NCI-H524 treated with DMSO at 0.1 percent for 48 hours (cell line): ENCODE measurements at places on chromosomes 7 and 10.

GRCh38 chr10:99905971-99906370 is 103.8 kb downstream of the DNMBP start:
- no peak for DNase-seq

- DNase-seq: no peak
These were observed 172.9 kb downstream of the TCF7L2 start for GRCh38 chr10:113122947-113123346.

DNA sequence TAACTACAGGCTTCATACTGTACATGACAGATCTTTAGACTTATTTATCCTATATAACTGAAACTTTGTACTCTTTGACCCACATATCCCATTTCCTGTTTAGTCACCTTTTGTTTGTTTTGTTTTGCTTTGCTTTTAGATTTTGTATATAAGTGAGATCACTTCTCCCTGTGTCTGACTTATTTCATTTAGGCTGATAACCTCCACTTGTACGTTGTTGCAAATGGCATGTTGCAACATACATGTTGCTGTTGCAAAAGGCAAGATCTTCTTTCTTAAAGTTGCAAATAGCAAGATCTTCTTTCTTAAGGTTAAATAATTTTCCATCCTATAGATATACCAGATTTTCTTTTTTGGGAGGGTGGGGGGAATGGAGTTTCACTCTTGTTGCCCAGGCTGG is 341.5 kb downstream of the OTUD1 start:
- DNase-seq: no peak

DNA sequence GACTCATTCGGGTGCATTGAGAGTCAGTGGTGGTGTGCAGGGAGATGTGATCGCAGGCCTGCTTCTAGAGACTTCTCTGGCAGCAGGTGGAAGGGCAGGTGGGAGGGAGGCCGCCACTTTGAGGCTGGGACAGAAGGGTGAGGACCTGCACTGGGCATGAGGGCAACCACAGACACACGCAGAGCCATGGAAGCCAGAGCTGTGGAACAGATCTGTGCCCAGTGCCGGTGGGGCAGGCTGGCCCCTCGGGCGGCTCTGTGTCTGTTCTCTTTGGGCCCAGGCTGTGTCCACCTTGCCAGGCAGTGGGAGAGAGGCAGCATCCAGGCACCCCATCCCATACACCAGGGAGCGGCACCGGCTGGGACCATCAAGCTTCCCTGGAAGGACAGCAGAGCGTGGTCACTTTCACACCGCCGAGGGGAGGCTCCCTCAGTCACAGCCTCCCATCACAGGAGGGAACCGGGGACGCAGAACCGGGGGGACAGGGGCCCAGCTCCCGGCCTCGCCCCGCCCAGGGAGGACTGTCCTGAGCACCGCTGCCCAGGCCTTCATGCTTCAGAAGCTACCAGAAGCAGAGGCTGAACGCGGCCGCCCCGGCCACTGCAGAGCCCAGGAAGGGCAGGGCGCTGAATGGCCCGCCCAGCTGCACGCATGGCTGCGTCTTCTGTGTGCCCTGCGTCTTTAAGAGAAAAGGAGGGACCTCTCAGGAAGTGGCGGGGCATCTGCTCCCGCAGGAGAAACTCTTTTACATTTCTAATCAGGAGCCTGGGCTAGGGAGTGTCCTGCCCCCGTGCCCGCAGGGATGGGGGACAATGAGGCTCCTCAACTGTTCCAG is 32.1 kb downstream of the EN2 start:
- DNase-seq: no peak

DNA sequence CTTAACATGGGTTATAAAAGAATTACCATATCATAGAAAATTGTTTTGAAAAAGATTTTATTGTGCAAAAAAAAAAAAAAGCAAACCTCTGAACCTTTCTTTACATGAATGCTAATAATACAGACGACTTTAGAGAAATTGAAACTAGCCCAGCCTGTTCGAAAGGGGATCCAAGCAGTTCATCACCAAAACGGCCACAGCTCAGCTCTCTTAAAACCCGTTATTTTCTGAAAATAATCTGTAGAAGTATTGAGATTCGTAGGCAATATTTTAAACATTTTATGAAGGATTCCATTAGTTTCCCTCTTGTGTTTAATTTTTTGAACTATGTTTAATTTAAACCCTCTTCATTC is 9.9 kb upstream of the GSAP start:
- no peak for DNase-seq

GRCh38 chr7:2040201-2040892 is 192.4 kb downstream of the MAD1L1 start:
- no peak for DNase-seq

GRCh38 chr10:30671026-30671616 is 41.6 kb upstream of the LYZL2 start:
- no peak for DNase-seq

GRCh38 chr7:40544221-40544723 is 409.5 kb downstream of the SUGCT start:
- no peak for DNase-seq

- DNase-seq: no peak
These were observed 119.9 kb upstream of the RHOBTB1 start for GRCh38 chr10:61063901-61064300.

DNA sequence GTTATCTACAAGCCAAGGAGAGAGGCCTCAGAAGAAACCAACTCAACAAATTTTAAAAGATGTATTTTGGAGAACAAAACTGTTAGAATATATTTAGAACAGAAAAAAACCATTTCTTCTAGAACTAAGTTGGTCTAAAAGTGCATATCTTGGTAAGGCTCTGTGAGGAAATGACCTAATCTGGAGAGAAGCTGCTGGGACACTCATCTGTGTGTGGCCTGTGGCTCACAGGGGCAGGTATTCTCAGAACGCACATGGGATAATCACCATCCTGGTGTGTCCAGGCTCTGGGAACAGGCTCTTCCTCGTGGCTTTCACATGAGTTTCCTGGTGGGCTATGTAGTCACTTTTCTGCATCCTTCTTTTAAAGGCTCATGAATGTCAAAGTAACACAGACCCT is 38.1 kb upstream of the PRSS1 start:
- no peak for DNase-seq

DNA sequence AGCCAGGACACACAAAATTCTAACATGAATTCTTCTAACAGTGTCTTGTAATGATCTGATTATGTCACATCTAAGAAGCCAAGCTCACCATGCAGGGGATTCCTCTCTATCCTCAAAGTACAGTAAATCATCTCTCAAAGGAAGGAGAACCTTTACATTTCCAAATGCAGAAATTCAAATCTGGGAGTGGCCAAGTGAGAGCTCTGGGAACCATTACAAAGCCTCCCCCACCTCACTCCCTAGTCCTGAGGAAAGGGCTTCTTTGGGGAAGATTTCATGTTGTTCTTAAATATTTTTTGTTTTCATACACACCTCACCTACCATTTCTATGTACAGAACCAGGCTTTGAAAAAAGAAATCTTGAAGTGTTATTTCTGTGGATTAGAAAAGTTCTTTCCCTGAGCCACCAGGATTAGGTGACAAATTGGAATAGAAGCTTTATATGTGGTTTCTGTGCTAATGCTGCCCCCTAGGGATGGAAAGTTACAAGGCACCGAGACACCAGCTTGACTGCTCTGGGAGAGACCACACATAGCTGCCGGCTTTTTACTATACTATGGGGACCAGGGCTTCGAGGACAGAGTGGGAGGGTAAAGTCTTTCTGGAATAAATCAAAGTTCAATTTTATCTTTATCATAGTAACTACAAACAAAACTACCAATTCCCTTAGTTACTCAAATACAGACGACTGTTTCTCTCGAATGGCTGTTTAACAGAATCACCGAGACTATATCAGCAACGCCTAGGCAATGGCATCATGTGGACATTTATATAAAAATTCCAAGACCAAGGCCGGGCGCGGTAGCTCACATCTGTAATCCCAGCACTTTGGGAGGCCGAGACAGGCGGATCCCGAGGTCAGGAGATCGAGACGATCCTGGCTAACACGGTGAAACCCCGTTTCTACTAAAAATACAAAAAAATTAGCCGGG is 116.1 kb downstream of the RNF216 start:
- peak; percentile 30 for DNase-seq

- no peak for DNase-seq
These were observed 89.0 kb upstream of the SVIL start for GRCh38 chr10:29723726-29724125.

GRCh38 chr10:78316451-78316931 is 282.8 kb downstream of the RPS24 start:
- DNase-seq: no peak

DNA sequence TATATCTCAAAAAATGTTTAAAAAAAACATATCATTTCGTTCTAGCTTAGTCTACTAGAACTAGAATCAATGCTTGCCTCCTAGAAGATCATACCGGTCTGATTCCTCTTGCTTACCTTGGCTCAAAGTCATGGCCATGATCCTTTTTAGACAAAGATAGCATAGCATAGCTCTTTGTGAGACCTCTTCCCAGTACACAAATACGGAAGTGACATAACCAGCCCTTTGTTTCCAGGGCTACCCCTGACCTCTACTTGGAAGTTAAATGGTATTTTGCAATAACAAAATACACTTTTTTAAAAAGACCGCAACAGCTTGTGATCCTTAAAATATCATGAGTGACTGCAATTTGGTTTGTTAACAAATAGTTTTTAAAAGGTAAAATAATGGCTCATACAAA is 130.7 kb upstream of the NOBOX start:
- no peak for DNase-seq

GRCh38 chr7:96728139-96728538 is 18.5 kb upstream of the SEM1 start:
- no peak for DNase-seq

DNA sequence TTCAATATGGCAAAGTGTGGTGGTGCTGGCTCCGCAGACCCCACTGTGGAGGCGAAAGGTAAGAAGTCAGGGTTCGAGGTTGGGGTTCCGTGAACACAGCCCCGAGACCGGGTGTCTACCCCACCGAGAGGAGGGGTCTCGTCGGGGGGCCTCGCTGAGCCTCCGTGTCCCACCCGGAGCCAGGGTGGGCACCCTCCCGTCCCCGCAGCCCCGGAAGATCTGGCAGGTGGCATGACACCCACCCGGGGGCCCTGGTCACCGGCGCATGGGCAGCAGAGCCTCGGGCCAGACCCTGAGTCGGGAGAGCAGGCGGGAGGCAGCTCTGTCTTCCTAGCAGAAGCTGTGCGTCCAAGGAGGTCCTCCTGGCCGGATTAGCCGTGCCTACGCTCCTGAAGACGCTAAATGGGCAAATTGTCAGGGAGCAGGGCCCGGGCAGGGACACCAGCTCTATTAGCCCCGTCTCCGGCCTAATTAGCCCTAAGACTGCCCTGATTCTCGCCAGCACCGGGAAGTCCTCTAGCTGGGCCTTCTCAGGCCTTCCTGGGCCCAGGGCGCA is 56.4 kb downstream of the UNCX start:
- DNase-seq: no peak

- no peak for DNase-seq
These were observed 59.9 kb upstream of the ODAD2 start for GRCh38 chr10:28058746-28059145.

GRCh38 chr10:88931548-88931947 is 21.0 kb downstream of the ACTA2 start:
- no peak for DNase-seq

DNA sequence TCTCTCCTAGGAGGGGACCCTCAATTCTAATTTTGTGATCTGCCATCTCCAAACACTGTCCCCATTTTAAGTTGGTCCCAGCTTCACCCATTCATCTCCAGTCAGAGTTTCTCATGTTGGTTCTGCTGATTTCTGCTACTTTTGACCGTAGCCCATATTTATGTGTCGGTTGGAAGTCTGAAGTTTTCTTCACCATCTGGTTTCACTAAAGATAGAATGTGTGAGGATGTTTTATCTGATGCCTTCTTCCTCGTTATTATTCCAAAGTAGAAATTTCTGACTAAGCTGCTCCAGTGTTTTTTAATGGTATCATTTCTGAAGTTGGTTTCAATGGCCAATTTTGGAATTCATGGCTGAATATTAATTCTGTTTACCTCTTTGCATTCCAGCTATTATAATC is 21.3 kb upstream of the IFIT2 start:
- no peak for DNase-seq

- DNase-seq: no peak
These were observed 37.7 kb upstream of the LRGUK start for GRCh38 chr7:134089446-134089845.

GRCh38 chr7:131103997-131104396 is 223.7 kb upstream of the MKLN1 start:
- DNase-seq: no peak
